ENCODE measurements at places on chromosomes 2 and 18.
A peak's percentile ranks its signal among the peaks of the same experiment; 100 is the strongest.

GRCh38 chr2:17752892-17753802 lies 463 bp downstream of the SMC6 start:
- DNase-seq = peak; percentile 44

- no peak for DNase-seq
These were observed 25.9 kb downstream of the CNTNAP5 start for GRCh38 chr2:124050833-124051497.

- no peak for DNase-seq
These were observed 77.6 kb upstream of the RAB6C start for GRCh38 chr2:129901754-129902415.

GRCh38 chr2:42224422-42225067 lies 55.4 kb downstream of the EML4 start:
- DNase-seq = no peak

DNA sequence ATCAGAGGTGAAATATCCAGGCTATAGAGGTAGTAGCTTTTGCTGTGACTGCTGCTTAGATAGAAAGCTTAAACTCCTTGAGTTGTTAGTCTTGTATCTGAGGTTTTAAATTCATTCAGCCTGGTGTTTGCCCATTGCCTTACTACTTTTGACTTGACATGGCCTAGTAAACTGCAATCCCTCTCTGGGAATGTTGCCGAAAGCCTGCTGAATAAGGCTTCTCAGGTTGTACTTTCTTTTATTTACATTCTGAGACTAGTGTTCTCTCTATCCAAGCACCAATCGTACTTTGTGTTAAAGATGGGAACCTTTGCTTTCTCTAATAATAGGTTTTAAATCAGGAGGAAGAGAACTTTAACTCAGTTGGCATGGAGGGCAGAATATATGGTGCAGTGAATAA lies 357.6 kb upstream of the CWC22 start:
- DNase-seq = no peak

Measured in right renal pelvis (tissue), 4 donors.